8988T (cell line): ENCODE measurements at places on chromosomes 4 and X.
A peak's percentile ranks its signal among the peaks of the same experiment; 100 is the strongest.

- DNase-seq = no peak
These were observed 106.3 kb downstream of the USP46 start for GRCh38 chr4:52552778-52553177.

- DNase-seq = no peak
These were observed 12.8 kb upstream of the TASL start for GRCh38 chrX:30590368-30590767.

GRCh38 chr4:126097155-126097799, 782.5 kb downstream of the FAT4 start:
- DNase-seq = no peak

- no peak for DNase-seq
These were observed 609 bp downstream of the NR3C2 start for GRCh38 chr4:148441624-148441985.

GRCh38 chrX:16511796-16512776, 137.9 kb upstream of the S100G start:
- DNase-seq = no peak

GRCh38 chr4:1011666-1012033, 224 bp downstream of the FGFRL1 start:
- DNase-seq = no peak

DNA sequence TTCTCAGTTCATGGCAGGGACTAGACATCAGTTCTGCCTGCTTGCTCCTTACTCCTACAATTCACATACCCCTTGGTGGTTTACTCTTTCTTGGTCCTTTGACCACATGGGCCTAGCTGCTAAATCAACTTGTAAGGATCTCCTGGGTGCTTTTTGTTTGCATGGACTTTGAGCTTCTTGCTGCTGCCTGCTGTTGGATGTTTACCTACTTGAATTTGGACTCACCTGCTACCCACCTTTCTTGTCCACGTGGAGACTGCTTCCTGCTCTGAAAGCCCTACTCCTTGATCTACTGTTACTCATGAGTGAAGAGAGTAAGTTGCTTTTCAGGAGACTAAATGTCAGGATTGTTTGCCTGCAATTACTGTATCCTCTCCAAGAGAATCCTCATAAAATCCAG, 15.2 kb upstream of the ARHGAP24 start:
- DNase-seq = no peak

- no peak for DNase-seq
These were observed 106.4 kb downstream of the DHX15 start for GRCh38 chr4:24477919-24478318.

DNA sequence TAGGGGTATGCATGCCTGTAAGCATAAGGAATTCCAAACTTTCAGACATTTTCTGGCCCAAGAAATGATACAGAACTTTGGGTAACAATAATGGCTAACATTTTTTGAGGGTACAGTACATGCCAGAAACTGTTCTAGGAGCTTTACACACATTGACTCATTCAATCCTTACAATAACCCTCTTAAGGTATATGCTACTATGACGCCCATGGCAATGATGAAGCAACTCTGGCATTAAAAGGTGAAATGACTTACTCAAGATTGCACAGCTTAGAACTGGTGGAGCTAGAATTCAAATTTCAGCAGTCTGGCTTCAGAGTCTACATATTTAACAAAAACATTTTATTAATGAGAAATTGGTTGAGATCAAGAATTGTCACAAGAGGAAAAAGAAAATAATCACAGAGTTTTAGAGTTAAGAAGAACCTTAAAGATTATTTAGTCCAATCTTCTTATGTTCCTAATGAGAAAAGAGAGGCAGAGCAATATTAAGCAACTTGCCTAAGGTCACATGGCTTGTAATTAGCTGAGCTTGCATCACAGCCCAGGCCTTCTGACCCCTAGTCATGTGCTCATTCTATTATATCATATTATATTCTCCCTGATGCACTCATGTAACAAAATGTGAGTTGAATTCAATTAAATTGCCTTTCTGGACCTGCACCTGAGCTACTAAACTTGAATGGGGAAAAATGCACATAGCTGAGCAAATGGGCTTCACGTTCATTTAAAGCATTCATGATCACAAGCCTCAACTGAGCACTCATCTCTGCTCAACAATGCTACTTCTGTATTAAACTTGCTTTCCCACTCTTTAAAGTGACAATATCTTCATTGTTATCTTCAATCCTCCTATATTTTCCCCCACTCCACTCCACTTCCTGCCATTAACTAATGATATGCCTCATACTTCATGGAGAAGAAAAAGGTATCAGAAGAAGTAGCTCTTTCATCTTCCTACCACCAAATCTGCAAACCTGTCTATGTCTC, 73.2 kb downstream of the ENOX2 start:
- DNase-seq = no peak

- no peak for DNase-seq
These were observed 22.1 kb downstream of the PIR start for GRCh38 chrX:15471028-15471427.

DNA sequence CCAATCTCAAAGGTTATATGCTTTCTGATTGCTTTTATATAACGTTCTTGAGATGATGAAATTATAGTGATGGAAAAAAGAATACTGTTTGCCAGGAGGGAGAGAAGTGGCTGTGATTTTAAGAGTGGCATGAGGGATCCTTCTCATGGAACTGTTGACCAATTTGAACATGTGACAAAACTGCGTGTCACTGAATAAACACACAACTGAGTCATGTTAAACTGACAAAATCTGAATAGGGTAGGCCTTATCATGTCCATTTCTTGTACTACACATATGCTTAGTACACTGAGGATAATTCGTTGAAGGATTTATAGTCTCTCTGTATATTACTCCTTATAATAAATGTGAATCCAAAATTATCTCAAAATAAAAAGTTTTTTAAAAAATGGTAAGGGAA, 22.2 kb upstream of the HSPA4L start:
- DNase-seq = no peak

DNA sequence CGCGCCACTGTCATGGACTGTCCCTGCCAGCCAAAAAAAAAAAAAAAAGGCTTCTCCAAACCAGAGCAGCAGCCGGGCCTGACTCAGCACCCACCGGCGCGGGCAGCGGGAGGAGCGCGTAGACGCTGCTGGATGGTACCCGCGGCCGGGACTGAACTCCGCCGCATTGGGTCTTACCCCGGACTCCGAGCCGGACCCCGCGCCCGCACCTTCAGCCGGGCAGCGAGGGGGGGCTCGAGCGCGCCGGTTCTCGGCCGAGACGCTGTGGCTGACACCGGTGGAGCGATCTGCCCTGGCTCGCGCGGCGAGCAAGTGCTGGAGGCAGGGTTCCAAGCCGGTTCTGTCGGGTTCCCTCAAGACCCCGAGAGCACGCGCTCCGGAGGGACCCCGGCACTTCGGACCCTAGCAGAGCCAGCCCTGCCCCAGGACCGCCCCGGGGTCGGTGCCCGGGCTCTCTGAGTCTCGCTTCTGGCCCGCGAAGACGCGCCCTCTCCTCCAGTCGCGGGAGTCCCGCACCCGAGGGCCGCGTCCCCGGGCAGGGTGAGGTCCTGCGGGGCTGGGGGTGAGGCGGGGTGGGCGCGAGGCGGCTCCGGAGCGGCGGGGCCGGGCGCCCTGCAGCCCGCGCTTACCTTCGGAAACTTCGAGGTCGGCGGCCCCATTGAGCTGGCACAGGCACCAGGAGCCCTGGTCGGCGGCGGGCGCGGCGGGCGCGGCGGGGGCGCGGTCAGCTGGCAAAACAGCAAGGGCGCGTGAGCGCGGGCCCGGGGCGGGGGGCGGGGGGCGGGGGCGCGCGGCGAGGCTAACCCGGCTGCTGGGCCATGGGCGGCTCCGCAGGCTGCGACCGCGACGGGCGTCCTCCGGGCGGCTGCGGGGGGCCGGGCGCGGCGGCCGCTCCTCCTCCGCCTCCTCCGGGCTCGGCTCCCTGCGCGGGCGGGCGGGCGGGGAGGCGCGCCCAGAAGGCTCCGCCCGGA, 11.8 kb upstream of the MAN2B2 start:
- DNase-seq = peak; percentile 72

- DNase-seq = no peak
These were observed 8.0 kb downstream of the NR0B1 start for GRCh38 chrX:30301208-30301607.

DNA sequence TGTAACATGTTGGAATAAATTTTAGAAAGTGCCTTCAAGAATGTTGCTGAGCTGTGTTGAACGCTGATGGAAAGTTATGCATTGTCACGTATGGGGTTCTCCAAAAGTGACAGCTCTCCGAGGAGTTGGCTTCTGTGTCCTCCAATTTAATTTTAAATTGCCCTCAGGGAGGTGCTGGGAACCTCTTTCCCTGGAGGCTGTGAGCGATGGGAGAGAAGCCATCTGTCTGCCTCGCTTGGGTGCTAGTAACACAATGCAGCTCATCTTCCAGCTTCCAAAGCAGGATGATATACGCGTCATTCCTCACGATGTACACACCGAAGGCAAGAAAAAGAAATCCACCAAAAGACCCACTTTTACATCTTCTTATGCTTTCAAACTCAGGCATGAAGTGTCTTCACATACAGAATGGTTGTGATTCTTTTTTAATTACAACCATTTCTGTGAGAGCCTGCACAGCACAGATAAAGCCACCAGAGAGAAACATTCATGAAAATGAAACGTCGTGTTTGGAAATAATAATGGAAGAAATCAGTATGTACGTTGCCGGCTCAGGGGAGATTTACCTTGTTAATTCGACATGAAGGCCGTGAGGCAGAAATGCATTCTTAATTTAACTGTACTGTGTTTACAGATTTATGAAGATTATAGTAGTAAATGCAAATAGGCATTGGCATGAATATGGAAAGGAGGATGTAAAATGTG, 218.9 kb downstream of the ASMT start:
- DNase-seq = no peak

DNA sequence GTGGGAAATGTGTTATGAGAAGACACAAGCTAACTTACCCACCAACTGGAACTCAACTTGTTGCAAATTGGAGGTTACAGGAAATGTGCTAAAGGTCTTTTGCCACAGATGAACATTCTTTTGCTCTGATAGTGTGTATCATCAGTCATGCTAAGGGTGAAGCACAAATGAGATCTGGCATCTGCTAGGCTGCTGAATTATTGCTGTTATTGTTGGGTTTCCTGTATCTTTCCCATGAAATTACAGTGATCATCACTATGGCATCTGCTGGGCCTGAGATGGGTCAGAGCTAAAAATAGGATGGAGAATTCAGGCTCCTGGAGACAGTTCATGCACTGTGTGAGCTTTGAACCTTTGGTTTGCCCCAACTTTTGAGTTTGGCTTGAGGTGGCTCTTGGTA, 124.5 kb downstream of the NPNT start:
- no peak for DNase-seq

DNA sequence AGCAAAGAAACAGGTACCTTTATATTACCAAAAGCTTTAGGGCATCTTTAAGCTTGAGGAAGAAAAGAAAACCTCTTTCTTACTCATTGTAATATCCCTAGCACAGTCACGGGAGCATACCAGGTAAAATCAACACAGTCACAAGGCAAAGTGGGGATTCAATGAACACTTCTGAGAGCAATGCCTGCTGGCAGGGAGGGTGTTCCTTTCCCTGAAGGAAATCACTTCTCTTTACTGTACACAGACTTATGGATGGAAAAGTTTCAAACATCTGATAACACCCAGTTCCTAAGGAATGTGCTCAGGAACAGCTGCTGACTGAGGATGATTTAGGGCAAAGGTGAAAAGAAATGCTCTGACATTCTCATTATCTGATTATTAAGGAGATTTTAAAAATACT, 94.8 kb downstream of the MAML3 start:
- DNase-seq = no peak

DNA sequence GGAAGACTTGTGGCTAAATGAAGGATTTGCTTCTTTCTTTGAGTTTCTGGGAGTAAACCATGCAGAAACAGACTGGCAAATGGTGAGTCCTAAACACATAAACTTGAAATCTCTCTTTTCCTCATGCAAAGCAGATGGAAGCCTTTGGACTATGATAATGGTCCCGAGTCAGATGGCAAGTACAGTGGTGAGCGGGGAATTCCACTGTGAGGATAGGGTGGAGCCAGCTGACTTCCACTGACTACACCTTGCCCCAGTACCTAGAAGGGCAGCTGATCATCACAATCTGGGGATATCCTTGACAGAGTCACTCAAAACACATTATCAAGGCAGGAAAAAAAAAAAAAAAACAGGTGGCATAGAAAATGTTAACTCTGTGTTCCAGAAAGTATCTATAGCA, 34.3 kb downstream of the ENPEP start:
- DNase-seq = no peak

GRCh38 chr4:82900066-82900410, 497 bp upstream of the THAP9 start:
- no peak for DNase-seq

DNA sequence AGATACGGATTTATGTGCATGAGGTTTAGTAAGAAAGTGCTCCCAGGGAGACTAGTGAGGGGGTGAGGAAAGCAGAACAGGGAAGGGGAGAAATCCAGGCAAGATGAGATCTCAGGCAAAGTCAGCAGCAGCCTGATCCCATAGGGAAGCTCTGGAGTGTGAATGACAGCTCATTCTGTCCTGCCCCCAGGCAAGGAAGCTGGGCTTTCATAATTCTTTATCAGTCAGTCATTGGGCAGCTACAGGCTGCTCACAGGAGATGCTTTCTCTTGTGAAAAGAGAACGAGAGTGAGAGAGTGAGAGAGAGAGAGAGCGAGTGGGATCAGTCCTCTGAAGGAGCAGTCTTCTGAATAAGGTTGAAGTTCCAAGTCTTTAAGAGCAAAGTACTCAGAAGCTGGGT, 48.1 kb downstream of the SRPX start:
- no peak for DNase-seq

- DNase-seq = no peak
These were observed 213.1 kb upstream of the PSAPL1 start for GRCh38 chr4:7647600-7648543.

DNA sequence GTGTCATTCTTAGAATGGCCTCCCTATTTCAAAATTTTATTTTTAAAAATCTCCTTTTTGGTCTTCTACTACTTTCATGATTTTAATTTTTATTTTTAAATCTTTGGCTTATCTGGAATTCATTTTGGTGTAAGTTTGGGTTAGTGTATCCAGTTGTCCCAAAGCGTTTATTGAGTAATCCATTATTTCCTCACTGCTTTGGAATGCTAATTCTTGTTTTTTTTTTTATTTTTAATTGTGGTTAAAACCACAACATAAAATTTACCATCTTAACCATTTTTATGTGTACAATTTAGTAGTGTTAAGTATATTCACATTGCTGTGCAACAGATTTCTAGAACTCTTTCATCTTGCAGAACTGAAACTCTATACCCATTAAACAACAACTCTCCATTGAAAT, 8.7 kb downstream of the CITED1 start:
- DNase-seq = no peak

GRCh38 chrX:39442332-39442731, 641.1 kb downstream of the MID1IP1 start:
- no peak for DNase-seq

- no peak for DNase-seq
These were observed 405.8 kb upstream of the HTR2C start for GRCh38 chrX:114178126-114178525.

- DNase-seq = no peak
These were observed 46.3 kb downstream of the RASSF6 start for GRCh38 chr4:73573794-73574528.
